ENCODE measurements at places on chromosomes 3 and 15.

DNA sequence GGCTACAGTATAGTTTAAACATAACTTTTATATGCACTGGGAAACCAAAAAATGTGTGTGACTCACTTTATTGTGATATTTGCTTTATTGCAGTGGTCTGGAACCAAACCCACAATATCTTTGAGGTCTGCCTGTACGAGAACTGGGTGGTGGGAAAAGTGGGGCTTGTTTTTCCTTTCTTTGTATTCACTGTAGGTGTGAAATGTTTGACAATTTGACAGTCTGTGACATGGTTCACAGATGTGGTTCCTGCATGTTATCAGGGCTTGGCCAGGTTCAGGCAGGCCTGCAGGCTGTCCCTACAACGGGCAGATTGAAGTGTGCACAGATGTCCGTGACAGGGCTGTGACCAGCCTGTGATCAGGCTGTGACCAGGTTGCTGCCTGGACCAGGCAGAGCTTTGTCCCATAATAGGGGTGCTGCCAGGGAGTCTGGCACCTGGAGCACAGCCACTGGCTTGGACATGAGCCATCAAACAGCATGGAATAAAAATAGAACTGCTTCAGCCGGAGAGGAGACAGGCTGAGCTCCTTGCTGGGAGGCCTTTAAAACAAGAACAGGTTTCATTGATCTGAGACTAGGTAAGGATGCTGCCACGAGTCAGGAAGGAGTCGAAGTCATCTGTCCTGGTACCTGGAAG is 61.0 kb downstream of the KLF13 start:
- peak; percentile 45 for DNase-seq

DNA sequence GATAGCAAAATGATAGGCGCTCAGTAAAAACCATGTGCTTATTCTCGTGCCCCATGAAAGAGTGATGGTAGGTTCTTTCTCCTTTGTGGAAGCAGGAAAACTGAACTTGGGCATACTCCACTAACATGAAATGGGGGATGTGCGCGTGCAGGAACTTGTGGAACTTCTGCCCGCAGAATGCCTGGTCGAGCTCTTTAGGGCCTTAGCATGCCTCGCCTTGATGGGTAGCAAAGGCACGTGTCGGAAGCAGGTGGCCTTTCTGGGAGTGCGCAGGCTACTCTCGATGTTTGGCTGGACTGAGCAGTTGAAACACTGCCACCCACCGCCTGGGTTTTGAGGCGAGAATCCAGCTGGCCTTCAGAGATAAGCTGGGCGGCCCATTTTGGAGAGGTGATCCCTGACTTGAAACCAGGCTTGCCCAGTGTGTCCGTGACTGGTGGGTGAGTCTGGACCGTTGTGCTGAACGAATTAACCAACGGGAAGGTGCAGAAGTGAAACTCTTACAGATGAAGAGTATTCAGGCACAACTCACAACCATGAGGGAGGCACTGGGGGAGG is 842 bp downstream of the PCCB start:
- DNase-seq = peak; percentile 87

DNA sequence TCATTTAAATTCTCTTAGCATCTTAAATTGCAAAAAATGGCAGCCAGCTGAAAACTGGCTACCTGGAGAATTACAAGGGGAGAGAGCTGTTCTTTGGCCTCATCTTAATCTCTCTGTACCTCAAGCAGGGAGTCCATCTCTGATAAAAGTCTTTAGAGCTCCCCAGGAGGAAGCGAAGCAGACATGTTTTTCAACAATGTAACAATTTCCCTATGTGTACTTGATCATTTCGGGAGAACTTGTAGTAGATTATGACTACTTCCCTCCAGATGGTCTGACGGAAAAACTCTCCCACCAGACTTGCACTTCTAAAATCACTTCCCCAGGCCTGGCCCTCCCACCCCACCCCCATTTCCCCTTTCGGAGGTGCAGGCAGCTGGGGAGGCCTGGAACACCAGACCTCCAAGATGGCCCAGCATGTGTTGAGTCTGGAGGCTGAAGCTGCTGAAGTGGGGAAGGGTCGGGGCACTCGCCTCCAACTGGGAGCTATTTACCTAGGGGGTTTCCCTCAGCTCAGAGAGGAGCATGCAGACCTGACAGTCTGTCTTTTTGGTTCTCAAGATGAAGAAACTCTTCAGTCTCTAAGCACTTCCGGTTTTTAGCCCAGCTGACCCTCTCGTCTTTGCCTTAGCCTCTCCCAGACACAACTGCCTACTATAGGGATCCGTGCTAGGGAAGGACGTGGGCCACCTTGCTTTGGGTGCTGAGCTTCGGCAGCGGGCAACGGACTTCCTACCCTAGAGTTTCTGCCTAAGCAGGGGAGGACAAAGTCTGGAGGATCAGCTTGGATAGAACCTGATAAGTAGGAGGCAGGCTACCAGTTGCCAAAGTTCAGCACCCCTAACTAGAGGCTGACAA is 164.0 kb upstream of the TBL1XR1 start:
- peak; percentile 32 for DNase-seq

GRCh38 chr3:182233957-182234356 is 522.2 kb downstream of the SOX2 start:
- DNase-seq = no peak

GRCh38 chr15:90552929-90553211 is 23.1 kb downstream of the CRTC3 start:
- no peak for DNase-seq

All from Ammon's horn (tissue), 1 donor.